ENCODE measurements at places on chromosomes 13 and 19.

DNA sequence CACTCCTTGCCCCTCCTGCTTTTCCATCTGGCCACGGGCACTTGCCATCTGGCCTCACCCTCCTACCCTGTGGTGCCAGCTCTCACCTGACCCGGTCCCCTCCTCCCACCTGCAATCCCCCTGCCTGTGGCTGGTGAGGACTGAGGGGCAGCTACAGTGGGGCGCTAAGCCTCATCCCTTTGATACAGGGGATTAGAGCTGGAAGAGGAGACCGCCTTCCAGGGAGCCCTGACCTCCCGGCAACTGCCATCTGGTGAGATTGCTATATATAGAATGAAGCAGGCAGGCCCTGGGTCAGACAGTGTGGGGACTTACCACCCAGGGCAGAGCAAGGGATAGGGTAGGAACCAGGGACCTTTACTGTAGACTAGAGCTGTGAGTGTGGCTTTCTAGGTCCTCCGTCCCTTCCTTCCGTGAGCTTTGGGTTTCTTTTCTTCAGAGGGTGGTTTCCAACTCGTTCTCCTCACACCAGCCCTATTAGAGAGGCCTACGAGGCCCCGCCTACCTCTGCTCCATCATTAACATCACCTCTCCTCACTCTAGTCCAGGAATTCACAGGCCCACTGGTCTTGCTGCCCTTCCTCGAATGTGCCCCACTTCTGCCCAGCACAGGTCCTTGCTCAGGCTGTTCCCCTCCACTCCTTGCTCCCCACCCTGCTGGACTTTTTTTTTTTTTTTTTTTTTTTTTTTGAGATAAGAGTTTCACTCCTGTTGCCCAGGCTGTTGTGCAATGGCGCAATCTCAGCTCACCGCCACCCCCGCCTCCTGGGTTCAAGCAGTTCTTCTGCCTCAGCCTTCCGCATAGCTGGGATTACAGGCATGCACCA, 7.7 kb downstream of the KASH5 start:
- H3K27me3 ChIP-seq, result peaks cover 34% of the 10 kb centered on the region
- no peaks in the 10 kb centered on the region for H3K36me3 ChIP-seq
- H3K4me1 ChIP-seq, result no peaks in the 10 kb centered on the region
- no peak overlapping the region for H3K4me3 ChIP-seq
- no peak overlapping the region for H3K27ac ChIP-seq
- no peak for DNase-seq

GRCh38 chr19:1087813-1088415, 7.3 kb downstream of the POLR2E start:
- H3K27ac ChIP-seq, result peak overlapping the region; percentile 65
- H3K27me3 ChIP-seq, result no peaks in the 10 kb centered on the region
- H3K4me1 ChIP-seq, result peaks cover 78% of the 10 kb centered on the region
- no peak overlapping the region for H3K4me3 ChIP-seq

GRCh38 chr13:80251403-80251802, 89.5 kb downstream of the SPRY2 start:
- H3K4me1 ChIP-seq, result no peaks in the 10 kb centered on the region
- H3K27me3 ChIP-seq, result no peaks in the 10 kb centered on the region
- no peak overlapping the region for H3K4me3 ChIP-seq
- no peak for DNase-seq

DNA sequence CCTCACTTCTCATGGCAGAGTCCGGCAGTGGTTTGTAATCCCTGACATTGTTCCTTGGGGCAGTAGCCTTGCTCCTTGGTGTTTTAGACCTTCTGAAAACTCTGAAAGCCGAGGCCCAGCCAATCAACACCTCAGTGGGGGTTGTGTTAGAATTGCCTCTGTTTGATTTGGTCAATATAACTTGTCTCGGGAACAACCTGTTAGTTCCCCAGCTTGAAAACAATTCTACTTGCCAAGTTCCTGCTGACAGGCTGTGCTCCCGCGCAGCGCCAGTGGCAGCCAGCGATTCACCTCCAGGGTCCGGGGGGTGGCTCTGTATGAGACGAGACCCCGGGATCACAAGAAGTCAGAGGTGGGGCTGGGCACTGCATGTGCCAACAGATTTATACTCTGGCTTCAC, 81.4 kb upstream of the MEDAG start:
- DNase-seq, result no peak
- no peak overlapping the region for H3K4me3 ChIP-seq
- no peaks in the 10 kb centered on the region for H3K27me3 ChIP-seq
- peaks cover 17% of the 10 kb centered on the region for H3K4me1 ChIP-seq
- no peaks in the 10 kb centered on the region for H3K36me3 ChIP-seq
- H3K27ac ChIP-seq, result no peak overlapping the region

- H3K27me3 ChIP-seq, result peaks cover 25% of the 10 kb centered on the region
- no peak for DNase-seq
- peaks cover 11% of the 10 kb centered on the region for H3K4me1 ChIP-seq
- H3K4me3 ChIP-seq, result no peak overlapping the region
- H3K27ac ChIP-seq, result no peak overlapping the region
- H3K36me3 ChIP-seq, result no peaks in the 10 kb centered on the region
Measured at GRCh38 chr19:4755459-4755858, 31.8 kb upstream of the DPP9 start.

- H3K4me3 ChIP-seq, result no peak overlapping the region
- no peaks in the 10 kb centered on the region for H3K27me3 ChIP-seq
- no peaks in the 10 kb centered on the region for H3K36me3 ChIP-seq
Measured at GRCh38 chr13:73096638-73097037, 37.8 kb downstream of the KLF5 start.

GRCh38 chr13:45331692-45332035, 9.3 kb downstream of the TPT1 start:
- H3K4me3 ChIP-seq, result no peak overlapping the region

GRCh38 chr13:111537115-111537728, 216.8 kb downstream of the TEX29 start:
- peaks cover 91% of the 10 kb centered on the region for H3K27me3 ChIP-seq
- DNase-seq, result no peak
- H3K4me1 ChIP-seq, result no peaks in the 10 kb centered on the region
- H3K36me3 ChIP-seq, result no peaks in the 10 kb centered on the region

Data from esophagus squamous epithelium (tissue), 5 donors.